ENCODE measurements at places on chromosomes 3 and 15. TPM values are rescaled to one million over a fixed set of nuclear protein-coding genes. Genes with fewer than 3 reads are reported as not detected.

GRCh38 chr3:134150476-134150875 is 100.2 kb downstream of the RYK start:
- no peak for DNase-seq

DNA sequence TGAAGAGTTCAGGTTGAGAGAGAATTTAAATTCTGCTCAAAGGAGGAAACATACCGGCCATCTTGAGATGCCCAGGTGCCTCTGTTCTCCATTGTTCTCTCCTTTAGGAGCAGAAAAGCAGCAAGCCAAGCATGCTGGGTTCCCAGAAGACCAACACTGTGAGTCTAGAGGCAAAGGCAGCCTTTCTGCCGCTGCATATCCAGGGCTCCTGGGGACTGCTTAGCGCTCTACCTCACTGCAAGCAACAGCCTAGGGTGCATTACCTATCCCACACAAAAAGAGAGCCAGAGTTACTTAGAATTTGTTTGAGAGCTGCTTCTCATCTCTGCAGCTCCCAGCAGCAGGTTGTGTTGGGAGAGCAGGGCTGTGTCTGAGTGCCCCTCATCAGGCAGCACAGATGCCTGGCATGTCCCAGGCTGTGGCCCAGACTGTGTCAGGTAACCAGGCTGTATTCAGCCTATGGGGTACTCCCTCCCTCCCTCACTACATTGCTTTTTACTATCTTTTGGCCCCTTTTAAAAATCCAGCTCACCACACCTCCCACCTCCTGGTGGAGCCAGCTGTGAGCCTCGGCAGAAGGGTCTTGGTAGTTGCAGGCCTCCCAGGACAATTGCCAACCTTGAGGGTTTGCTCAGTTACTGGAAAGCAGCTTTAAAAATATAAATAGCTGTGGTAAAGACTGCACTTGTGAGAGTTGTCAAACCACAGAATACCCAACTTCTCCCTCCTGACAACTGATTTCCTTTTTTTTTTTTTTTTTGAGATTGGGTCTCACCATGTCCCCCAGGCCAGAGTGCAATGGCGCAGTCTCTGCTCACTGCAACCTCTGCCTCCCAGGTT is 30.2 kb downstream of the BCL2L10 start:
- DNase-seq = no peak

- DNase-seq = no peak
Measured at GRCh38 chr3:167886690-167887089, 151.2 kb downstream of the SERPINI1 start.

GRCh38 chr3:58899953-58900298 is 149.9 kb downstream of the CFAP20DC start:
- no peak for DNase-seq

CYP1A2 gene
- 0.09 TPM for total RNA-seq

PLA2G4F gene
- total RNA-seq = 1.5 TPM

POLQ gene
- total RNA-seq = 6.2 TPM

LTF gene
- not detected for total RNA-seq

All from mesothelial cell of epicardium (in vitro differentiated cells).